Stimulated activated CD8-positive, alpha-beta memory T cell treated with anti-CD3 and anti-CD28 coated beads, Interleukin-4, amount 100 ng/mL, for 1 hour (primary cell): ENCODE measurements at places on chromosomes 2 and 18.

GRCh38 chr2:127389778-127390435 is 2.1 kb upstream of the MAP3K2 start:
- no peak for DNase-seq

GRCh38 chr18:76495435-76496193 is 572 bp upstream of the ZNF516 start:
- no peak for DNase-seq

GRCh38 chr18:8948471-8949149 is 153.9 kb upstream of the NDUFV2 start:
- no peak for DNase-seq

DNA sequence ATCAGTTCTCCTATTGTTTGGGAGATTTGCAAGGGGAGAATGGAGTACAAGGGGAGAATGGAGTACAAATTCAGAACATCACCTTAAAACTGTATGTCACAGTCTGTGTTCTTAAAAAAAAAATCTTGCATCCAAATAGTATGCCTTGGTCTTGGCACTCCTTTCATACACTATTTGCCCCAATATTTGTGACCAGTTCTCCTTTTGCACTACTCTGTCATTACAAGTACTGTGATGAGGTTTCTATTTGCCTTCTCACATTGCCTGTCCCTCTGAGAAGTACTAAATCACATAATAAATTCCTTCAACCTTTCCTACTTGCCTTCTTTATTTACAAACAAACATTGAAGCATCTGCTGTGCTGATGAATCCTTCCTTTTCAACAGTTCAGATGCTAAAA is 36.0 kb upstream of the NCK2 start:
- no peak for DNase-seq

DNA sequence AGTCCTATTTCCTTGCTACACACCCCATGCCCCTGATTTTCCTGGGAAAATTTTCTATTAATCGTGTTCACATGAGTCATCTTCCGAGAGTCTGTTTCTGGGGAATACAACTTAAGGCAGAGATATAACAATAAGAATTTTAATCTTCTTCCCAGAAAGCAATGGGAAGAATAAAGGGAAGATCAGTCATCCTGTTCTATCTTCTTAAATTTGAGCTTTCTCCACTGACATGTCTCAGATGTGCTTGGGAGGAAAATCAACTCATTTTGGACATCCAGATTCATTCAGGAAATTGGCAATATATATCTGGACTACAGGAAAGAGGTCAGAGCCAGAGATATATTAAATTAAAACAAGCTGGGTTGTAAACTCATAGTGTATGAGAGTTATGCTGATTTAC is 62.3 kb upstream of the SPAG16 start:
- no peak for DNase-seq

DNA sequence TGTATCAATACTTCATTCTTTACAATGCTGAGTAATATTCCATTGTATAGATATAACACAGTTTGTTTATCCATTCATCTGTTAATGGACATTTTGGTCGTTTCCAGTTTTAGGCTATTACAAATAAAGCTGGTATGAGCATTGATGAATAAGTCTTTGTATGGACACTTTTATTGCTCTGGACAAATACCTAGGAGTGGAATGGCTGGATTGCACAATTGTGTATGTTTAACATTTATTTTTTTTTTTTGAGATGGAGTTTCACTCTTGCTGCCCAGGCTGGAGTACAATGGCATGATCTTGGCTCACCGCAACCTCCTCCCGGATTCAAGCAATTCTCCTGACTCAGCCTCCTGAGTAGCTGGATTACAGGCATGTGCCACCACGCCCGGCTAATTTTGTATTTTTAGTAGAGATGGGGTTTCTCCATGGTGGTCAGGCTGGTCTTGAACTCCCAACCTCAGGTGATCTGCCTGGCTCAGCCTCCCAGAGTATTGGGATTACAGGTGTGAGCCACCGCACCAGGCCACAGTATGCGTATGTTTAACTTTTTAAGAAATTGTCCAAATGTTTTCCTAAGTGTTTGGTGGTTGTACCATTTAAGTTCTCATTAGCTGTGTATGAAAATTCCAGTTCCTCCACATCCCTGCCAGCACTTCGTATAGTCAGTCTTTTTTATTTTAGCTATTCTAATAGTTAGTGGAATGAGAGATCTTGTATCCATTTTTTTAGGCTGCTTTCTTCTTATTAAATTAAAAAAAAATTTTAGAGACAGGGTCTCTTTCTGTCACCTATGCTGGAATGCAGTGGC is 194.9 kb upstream of the HAAO start:
- no peak for DNase-seq

- no peak for DNase-seq
Measured at GRCh38 chr2:211516537-211516936, 960.1 kb downstream of the CPS1 start.

DNA sequence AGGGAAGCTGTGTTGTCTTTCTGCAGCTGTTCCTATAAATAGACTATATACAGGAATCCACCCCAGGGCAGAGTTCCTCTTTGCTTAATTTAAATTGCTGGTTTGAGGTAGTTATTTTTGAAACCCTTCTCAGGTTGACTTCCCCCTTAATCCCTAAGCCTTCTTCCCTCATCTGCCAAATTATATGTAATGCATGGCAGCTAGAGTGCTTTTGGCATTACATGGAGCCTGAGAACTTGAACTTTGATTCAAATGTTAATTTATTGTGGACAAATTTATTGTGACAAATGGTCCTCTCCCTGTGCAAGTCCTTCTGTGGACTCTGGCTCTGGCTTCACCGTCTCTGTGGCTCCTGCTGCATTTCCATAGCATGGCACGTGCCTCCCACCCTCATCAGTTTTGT is 29.2 kb downstream of the MYO1B start:
- no peak for DNase-seq

- DNase-seq: no peak
Measured at GRCh38 chr2:24317491-24317920, 42.8 kb downstream of the ITSN2 start.

DNA sequence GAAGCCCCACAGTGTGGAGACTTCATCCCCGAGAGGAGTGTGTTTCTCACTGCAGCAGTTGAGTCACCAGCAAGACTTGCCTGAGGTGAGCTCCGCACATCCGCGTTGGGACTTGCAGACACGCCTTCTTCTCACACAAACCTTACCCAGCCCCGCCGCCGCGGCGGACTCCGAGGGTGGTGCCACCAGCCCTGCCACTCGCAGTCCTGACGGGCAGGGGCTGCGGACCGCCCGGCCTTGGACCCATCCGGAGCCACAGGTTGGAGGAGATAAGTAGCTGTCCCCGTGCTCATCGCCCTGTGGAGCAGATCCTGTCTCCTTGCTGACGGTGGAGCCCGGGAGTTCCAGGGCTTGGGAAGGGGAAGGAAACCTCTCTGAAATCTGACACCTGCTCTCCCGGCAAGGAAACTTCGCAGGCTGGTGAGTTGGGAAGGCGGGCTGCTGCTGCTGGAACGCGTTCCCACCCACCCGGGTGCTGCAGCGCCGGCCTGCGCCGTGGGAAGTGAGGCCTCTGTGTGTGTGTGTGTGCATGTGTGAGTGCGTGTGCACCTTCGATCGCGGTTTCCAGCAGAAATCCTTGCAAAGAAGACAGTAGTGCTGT is at the start of gene RAB27B:
Gene RAB27B, plus strand, starts transcription at position 197 of the 601 bp plus-strand sequence. CDS start 49,109 bp downstream, outside the sequence.
- peak; percentile 29 for DNase-seq

GRCh38 chr2:217794133-217794986 is 208.4 kb downstream of the TNS1 start:
- no peak for DNase-seq

DNA sequence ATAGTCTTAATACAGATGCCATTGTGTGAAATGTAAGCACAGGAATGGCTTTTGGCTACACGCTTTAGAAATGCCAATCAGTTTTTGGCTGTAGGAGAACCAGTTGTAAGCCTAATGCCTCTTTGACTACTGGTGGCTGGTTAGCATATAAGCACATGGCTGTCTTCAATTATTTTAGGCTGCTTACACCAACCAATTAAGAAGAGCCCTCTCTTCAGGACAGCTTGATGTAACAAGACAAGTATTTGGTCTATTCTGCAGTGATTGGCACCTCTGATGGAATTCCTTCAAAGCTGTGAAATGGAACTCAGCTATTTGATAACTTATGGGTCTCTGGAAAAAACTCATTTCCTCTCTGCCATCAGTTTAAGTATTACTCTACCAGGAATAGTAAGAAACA is 680.1 kb upstream of the FSHR start:
- no peak for DNase-seq

DNA sequence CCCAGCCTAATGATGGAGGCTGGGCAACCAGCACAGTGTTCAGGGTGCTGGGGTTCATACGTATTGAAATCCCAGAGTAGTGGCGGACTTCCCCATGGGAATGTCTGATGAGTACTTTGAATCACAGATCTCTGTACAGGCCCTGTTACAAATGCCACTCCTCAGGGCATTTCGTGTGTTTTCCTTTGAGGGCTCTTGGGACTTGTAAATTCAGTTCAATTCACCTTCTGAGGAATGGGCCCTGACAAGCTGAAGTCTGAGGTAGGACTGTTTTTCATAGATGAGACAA is 288 bp upstream of the RDH14 start:
- DNase-seq: no peak

DNA sequence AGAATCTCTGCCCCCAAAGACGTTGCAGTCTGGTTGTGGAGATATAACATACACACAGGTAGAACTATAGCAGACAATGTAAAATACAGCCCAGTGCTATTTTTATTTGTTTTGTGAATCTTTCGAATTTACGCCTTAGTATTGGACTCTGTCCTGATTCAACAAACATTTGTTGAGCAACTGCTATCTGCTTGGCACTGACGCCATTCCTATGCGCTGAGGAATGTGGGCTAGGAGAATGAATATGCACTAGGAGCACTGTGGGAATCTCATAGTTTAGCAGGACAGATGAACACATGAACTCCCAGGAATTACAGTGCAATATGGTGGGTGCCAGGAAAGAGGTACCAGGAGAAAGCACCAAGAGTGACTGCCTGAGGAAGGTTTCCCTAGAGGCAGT is 181.7 kb upstream of the SIX3 start:
- DNase-seq: no peak

- no peak for DNase-seq
Measured at GRCh38 chr2:36146765-36147164, 208.8 kb upstream of the CRIM1 start.

DNA sequence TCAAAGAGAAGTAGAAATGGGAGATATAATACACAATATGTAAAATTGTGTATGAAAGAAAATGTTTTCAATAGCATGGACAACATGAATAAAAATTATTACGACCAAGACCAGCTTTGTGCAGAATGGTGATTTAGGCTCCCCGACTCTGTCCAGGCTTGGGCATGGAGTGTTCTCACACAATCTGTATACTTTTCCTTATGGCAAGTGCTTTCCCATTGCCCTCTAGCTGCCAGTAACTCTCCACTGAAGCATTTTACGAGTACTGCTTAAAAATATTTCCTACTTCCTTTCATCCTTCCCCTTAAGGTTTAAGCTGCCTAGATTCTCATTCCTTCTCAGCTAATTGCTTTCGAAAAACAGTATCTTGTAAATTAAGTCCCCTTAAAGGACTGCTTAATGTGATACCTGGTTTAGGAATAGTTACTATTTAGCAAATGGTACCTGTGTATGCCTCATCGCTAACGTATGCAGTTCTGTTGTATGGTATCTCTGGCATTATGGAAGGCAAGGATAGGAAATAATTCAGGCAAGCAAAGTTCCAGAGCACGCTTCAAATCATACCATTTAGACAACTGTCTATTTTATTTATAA is 714.6 kb downstream of the ERBB4 start:
- DNase-seq: no peak

DNA sequence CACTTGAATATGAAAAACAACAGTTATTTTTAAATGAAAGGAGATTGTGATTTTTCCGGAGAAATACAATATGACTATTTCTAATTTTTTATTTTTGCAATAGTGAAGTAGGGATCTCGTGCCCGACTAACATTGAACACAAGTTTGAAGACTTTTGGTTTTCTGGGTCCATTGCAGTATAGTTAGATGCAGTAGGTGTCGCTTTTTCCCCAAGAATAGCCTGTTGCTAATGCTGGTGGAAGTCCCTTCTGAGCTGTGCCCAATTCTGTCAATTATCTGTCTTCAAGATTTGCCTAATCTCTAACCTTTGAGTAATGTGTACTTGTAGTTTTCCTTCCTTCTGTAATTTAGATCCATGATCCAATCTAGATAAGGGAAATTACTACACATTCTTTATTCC is 36.5 kb downstream of the SEMA4F start:
- DNase-seq: no peak

DNA sequence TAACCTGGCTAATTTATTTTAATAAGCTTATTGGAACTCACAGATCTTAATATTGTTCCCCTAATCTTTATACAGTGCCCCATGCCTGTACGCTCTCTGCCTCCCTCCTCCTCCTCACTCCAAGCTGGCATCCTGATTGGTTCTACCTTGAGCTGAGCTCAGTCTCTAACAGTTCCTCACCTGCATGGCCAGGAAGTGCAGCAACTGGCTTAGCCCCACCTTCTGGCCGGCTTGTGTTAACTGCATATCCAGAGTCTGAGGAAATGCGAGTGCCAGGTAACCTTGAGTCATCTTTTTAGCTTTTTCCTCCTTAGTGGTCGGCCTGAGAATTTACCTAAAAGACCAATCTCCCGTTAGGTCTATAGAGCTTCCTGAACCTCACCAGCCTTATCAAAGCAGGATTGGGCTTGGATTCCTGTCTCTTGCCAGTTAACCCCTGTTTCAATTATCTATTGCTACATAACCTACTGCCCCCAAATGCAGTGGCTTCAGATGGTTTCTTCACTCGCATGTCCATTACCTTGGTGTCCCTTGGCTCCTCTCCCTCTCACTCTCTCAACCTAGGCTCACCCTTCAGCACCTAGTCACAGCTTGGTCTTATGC is 89.5 kb upstream of the STK39 start:
- DNase-seq: no peak

- DNase-seq: no peak
Measured at GRCh38 chr2:179253226-179253625, 11.4 kb downstream of the SESTD1 start.

DNA sequence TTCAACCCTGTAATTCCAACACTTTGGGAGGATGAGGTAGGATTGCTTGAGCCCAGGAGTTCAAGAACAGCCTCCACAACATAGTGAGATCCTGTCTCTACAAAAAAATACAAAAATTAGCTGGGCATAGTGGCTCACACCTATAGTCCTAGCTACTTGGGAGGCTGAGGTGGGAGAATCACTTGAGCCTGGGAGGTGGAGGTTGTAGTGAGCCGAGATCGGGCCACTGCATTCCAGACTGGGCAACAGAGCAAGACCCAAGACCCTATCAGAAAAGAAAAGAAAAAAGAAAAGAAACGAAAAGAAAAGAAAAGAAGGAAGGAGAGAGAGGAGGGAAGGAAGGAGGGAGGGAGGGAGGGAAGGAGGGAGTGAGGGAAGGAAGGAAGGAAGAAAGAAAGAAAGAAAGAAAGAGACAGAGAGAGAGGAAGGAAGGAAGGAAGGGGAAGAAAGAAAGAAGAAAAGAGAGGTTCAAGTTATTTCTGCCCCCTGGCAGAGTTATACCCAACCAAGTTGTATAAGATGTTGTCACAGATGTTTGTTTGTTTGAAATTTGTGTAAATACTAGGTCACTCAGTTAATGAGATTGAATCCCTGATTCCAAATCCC is 3.9 kb upstream of the PKDCC start:
- DNase-seq: no peak
